ENCODE measurements at places on chromosomes 5 and 9.

DNA sequence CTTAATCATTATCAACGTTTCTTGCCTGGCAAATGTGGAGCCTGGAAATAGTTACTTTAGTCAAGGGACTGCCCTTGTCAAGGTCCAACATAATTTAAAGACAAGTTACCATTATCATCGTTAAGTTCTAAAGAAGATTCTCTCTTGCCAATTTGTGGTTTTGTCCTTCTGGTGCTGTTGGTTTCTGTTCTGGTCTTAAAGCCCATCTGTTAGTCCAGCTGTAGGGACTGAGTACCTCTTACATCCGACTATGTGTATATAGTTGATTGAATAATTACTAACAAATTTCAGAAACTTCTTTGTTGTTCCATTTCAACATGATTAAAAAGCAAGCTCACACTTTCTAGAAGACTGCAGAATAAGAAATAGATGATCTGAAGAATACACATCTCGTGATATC, 1854.9 kb downstream of the MAT2B start:
- DNase-seq, result no peak

DNA sequence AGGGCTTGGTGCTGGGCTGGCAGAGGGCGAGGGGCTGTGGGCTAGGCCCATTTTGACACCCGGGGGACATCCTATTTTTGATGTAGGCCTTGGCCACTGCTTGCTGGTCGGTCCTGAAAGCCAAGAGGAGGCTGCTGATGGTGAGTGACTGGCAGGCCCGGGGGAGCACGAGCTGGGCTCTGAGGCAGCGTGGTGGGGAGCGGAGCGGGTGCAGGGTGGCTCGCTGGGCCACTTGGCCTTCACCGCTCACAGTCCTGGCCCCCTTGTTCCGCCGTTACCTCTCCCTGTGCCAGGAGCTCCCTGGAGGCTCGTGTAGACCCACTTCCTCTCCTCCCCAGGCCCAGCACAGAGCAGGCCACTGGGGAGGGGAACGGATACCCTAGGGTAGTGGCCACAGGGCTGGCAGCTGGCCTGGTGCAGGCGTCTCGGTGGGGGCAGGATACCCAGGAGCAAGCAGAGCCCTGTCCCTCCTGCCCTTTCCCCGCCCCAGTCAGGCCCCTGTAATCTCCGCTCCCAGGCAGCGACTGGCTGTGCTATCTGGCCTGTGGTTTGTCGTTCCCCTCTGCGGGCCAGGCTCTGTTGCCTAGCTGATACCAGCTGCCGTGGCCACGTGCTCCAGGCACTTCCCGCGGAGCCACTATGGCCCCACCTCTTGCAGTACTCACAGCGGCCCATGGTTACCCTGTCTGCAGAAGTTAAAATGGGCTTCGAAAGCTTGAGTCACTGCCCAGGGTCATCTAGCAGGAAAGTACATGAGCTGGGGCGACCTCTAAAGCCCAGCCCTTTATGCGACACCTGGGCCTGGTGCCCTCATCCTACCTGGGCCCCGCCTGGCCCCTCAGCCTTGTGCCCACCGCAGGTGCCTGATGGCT, 11.7 kb upstream of the DOLPP1 start:
- DNase-seq, result no peak

GRCh38 chr9:134442085-134442474, 115.8 kb downstream of the RXRA start:
- no peak for DNase-seq

- DNase-seq, result no peak
Measured at GRCh38 chr5:51466214-51466613, 83.0 kb downstream of the ISL1 start.

DNA sequence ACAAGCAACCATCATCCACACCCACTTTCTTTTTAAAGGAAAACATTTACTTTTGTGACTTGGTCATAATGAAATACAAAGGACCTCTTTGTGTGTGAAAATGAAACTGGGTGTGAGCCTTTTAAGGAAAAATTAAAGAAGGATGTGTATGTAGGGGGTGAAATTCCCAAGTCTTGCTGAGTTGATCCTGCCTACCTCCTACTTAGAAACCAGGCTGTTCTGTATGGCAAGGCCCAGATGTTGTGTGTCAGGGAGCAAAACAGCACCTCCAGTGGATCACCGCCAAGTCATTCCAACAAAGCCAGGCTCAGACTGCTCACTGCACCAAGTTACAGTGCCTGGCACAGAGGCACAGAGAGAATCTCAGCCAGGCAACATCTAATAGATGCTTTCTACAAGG, 198.5 kb upstream of the FBN2 start:
- DNase-seq, result no peak

DNA sequence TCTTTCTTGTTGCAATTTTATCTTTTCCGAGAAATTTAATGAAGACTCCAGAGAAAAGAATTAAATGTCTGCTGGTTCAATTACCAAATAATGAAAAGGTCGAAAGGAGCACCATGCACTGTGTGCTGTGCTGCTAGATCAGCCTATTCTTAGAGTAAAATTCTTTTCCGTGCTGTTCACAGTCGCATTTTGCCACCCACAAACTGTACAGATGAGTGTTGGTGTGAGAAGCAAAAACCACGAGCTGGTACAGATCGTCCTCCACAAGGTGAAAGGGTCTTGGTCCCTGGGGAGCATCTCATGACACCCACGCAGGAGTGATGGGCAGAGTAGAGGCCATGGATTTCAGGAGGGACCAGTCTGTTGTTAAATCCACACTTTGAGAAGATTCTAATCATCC, 143.8 kb upstream of the PUM3 start:
- no peak for DNase-seq

GRCh38 chr5:14097998-14098471, 45.1 kb upstream of the TRIO start:
- DNase-seq, result peak; percentile 25

All from AG08396 (cell line).